ENCODE measurements at places on chromosomes 5 and 9.
A peak's percentile ranks its signal among the peaks of the same experiment; 100 is the strongest.

DNA sequence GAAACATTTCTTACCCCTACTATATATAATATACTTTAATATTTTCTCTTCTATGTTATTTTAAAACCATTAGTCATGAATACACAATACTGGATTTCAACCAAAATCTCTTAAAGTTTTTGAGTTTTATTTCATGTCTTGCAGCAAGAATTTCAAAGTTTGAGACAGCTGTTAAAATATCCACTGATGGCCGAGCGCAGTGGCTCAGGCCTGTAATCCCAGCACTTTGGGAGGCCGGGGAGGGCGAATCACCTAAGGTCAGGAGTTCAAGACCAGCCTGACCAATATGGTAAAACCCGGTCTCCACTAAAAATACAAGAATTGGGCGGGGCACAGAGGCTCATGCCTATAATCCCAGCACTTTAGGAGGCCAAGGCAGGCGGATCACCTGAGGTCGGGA lies 59.7 kb upstream of the DAPK1 start:
- DNase-seq, result no peak

DNA sequence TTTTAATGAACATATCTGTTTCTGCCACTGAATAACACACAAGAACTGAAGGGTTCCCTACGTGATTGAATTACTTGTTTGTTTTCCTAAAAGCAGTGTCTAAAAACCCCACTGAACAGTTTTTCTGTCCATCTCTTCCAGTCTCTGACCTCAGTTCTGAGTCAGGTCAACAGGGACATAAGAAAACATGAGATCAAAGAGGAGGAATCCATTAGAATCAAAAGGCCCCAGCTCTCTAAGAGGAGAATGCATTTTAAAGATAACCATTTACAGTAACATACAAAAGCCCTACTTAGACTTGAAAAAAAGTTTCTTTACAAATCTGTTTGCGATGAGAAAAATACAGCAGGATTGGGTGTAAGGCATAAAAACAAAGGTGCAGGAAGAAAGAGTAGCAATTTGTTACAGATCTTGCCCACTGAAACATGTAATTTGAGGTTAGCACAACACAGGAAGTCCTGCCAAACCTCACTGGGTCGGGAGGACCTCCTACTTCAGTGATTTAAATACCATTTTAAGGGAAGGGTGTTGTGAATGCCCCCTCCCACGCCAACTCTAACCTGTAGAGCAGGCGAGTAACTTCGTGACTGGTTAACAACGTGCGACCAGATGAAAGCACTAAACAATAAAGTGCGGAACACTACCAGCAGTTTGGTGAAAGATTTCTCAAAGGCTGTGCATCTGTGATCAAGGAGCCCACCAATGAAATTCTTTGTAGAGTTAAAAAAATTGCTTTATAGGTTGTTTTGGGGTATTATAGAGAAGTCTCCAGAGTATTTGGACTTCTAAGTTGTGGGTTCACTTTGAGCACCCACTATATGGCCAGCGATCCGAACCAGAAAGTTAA lies 1.3 kb downstream of the QSOX2 start:
- DNase-seq, result peak; percentile 65

GRCh38 chr9:131303381-131304321 lies 14.1 kb downstream of the PLPP7 start:
- DNase-seq, result no peak

- no peak for DNase-seq
Measured at GRCh38 chr9:107675351-107676259, 186.0 kb upstream of the KLF4 start.

DNA sequence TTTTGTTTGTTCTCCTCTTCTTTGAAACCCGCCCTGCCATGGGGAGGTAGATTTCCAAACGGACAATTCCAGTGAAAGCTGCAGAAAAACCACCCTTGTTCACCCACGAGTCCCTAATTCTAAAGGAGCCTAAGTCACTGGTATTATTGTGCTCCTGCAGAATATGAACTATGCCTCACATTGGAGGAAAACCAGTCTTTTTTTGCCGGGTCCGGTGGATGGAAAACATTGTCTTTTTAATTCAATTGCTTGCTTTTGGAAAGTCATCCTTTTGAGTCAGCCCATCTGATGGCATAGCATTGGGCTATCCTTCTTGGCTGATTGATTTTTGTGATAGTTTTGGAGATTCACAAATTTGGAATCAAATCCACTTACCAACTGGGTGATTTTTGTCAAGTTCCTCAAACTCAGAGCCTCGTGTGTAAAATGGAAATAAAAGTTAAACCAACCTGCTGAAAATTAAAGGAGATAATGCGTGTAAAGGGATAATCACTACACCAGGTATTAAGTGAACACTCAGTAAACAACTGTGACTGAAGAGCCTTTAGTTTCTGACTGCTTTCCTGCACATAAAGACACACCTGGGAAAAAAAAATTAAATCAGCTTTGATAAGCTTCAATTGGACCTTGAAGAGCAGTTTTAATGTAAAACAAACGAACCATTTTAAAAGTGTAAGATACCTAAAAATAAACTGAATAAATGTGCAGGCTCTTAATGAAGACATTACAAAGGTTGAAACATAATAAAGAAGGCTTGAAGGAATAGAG lies 780 bp upstream of the CCNJL start:
- DNase-seq, result no peak

- DNase-seq, result no peak
Measured at GRCh38 chr5:116923344-116923743, 348.7 kb upstream of the SEMA6A start.

Data from activated CD8-positive, alpha-beta memory T cell treated with anti-CD3 and anti-CD28 coated beads for 4 hours (primary cell).